ENCODE measurements at places on chromosomes 7 and 10. TPM values are rescaled to one million over a fixed set of nuclear protein-coding genes. Genes with fewer than 3 reads are reported as not detected.

RGR gene
- 1.6 TPM for total RNA-seq

POMZP3 gene
- 8.3 TPM for total RNA-seq

SPDYE1 gene
- total RNA-seq = not detected

ATRNL1 gene
- 207 TPM for total RNA-seq

FAM25A gene
- total RNA-seq = not detected

TEX36 gene
- not detected for total RNA-seq

PRSS37 gene
- not detected for total RNA-seq

WNT8B gene
- total RNA-seq = 0.29 TPM

MYOZ1 gene
- total RNA-seq = 196 TPM

CAV2 gene
- 36.4 TPM for total RNA-seq

H2BK1 gene
- total RNA-seq = not detected

ZNF789 gene
- 19.8 TPM for total RNA-seq

EN2 gene
- not detected for total RNA-seq

CDK14 gene
- 69.2 TPM for total RNA-seq

ANXA8 gene
- total RNA-seq = 0.18 TPM

CYP26C1 gene
- total RNA-seq = not detected

EIF3B gene
- total RNA-seq = 113 TPM

SLC13A1 gene
- total RNA-seq = 10.6 TPM

CCDC7 gene
- total RNA-seq = 20.4 TPM

TMEM229A gene
- total RNA-seq = 0.06 TPM

SLC18A2 gene
- 2.0 TPM for total RNA-seq

OR6V1 gene
- total RNA-seq = not detected

GNG11 gene
- total RNA-seq = 22.5 TPM

C10orf67 gene
- total RNA-seq = 1.8 TPM

AKR1D1 gene
- total RNA-seq = 0.06 TPM

All from metanephros (tissue), 2 donors.